Stimulated activated CD4-positive, alpha-beta T cell treated with anti-CD3 and anti-CD28 coated beads, Interleukin-15, amount 100 ng/mL, for 1 hour (primary cell): ENCODE measurements at places on chromosomes 3 and 15.

DNA sequence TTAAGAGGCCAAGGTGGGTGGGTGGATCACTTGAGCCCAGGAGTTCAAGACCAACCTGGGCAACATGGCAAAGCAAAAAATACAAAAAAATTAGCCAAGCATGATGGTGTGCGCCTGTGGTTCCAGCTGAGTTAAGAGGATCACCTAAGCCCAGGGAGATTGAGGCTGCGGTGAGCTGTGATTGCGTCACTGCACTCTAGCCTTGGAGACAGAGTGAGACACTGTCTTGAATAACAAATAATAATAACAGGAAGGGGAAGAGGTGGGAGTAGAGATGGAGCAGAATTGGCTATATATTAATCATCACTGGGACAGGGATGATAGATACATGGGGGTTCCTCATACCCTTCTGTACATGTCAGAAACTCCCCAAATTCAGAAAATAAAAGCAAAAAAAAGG is 23.8 kb upstream of the NMB start:
- no peak for DNase-seq

GRCh38 chr3:46847744-46848143 is 15.5 kb downstream of the MYL3 start:
- DNase-seq, result no peak

DNA sequence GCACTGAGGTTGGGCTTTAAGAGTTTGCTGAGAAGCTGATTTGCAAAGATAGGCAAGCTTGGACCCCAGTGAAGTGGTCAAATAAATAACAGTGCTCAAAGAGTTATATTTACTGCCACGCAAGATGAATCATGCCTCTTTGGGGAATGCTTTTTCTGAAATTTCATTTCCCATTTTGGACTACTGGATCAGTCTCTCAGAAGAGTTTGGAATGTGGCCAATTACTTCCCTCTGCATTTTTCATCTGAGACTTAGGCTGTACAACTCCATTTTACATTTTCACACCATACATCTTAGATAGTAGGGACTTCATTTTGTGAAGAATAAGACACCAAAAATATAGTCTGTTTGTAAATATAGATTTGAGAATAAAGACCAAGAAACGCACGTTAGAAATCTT is 419.7 kb downstream of the FGF12 start:
- DNase-seq, result no peak

GRCh38 chr3:3499987-3500386 is 299.2 kb upstream of the LRRN1 start:
- no peak for DNase-seq

DNA sequence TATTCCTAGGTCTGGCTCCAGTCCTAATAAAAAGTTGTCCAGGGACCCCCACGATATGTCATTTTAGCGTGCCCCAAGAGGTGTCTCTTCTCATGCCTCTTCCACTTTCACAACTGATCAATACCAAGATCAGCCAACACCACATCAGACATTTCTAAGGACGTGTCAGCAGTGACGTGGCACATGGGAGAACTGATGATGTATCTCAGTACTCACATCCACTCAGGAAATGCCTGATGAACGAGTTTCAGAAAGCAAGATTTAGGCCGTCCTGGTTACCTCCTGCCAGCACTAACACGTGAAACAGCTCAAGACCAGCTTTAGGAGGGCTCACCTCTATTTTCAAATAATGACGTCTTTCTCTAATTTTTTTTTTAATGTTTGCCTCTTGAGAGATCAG is 19.6 kb downstream of the VGLL4 start:
- DNase-seq, result no peak

- no peak for DNase-seq
These were observed 39.0 kb downstream of the WHAMM start for GRCh38 chr15:82848241-82848993.

DNA sequence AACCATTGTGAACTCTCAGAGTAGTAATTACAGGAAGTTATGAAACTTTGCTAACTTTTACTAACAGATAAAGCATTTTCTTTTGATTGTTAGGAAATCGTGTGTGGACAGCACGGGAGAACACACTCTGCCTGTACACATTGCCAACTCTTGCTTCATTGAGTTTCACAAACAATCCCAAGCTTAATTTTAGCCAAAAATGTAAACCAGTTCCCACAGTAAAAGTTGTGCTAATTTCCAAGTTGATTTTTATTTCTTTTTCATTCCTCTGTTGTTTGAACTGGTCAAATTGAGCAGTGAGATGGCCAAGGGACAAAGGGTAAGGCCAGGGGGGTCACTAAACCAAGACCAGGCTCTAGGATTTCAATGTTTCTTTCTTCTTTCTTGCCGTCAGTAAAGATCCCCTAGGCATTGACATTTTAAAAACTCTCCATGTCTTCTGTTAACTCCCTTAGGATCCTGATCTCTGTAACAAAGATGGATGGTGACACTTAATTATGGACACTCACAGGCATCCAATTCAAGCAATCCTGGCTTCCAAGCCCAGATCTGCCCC is 414.9 kb downstream of the RBMS3 start:
- DNase-seq, result no peak

GRCh38 chr3:167798443-167798842 is 62.9 kb downstream of the SERPINI1 start:
- no peak for DNase-seq

DNA sequence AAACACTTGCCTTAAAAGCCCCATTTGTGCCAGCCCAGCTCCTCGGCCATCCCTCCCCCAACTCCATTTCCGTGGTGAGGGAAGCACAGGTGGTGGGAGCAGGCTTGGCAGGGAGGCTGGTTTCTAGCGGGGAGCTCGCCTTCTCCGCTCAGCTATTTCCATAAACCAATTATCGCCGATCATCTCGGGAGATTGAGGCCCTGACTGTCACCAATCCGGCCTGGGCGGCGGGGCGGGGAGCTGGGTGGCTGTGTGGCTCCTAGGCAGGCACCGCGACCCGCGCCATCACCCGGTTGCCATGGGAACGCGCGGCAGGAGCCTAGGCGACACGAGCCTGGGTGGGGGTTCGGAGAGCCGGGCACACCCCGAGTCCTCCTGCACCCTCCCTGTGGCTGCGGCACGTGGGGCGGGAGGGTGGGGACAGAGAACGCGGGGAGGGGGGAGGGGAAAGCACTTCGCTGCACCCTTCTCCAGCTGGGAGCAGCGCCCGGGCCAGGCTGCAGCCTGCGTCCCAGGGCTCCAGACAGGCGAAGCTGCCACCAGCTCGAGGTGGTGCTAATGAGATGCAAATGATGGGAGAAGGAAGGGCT is 9.3 kb downstream of the CCDC33 start:
- DNase-seq, result no peak

DNA sequence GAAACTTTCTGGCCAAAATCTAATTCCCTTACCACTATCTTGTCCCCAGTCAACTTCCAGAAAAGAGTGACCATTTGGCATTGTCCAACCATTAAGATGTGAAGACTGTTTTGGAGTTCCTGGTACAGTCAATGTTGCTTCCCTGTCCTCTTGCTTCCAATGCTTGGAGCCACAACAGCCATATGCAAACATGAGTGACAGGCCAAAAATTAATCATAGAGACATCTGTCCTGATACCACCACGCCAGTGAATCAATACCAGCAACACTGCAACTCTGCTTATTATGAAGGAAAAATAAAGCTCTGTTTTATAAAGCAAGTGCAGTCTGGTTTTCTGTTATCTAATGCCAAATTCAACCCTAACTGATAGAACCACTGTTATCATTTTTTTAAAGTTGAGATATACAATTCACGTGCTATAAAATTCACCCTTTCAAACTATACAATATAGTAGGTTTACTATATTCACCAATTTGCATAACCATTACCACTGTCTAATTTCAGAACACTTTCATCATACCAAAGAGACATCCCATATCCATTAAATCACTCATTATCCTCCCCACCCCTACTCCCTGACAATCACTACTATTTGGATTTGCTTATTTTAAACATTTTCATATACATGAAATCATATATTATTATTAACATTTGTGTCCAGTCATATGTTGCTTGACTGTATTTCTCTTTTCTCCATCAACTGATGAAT is 76.9 kb downstream of the STAG1 start:
- DNase-seq, result no peak

GRCh38 chr15:90823455-90823974 is 44.9 kb upstream of the FURIN start:
- DNase-seq, result no peak
